Fibroblast of villous mesenchyme (primary cell): ENCODE measurements at places on chromosomes 7 and 10. TPM values are rescaled to one million over a fixed set of nuclear protein-coding genes. Genes with fewer than 3 reads are reported as not detected.

GRCh38 chr10:103504181-103504783, 10.8 kb downstream of the NEURL1 start:
- DNase-seq = peak; percentile 97

- DNase-seq = no peak
These were observed 53.8 kb downstream of the MCMBP start for GRCh38 chr10:119818889-119819270.

Gene FEZF1
- not detected in 2 replicates for total RNA-seq

GRCh38 chr7:100642534-100642907, 1.2 kb upstream of the TFR2 start:
- no peak for DNase-seq

DNA sequence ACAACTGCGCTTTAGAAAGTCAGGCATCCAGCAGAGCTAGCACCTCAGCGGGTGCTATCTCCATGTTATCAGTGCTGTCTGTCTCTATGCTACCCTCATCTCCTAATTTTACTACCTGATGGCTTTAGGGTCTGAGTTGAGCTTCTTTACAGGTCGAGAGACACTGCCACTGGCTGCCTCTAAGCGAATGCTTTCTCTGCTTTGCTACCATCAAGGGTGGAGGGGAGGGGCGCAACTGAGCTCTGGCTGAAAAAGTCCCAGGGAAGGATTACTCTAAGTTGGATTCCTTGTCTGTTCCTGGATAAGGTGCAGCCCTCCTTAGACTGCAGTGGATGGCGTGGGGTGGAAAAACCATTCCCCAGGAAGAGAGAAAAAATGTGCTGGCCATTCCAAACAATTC, 105.7 kb downstream of the CDK14 start:
- DNase-seq = no peak

- DNase-seq = peak; percentile 8
These were observed 500.4 kb downstream of the GFRA1 start for GRCh38 chr10:115772606-115773005.

DNA sequence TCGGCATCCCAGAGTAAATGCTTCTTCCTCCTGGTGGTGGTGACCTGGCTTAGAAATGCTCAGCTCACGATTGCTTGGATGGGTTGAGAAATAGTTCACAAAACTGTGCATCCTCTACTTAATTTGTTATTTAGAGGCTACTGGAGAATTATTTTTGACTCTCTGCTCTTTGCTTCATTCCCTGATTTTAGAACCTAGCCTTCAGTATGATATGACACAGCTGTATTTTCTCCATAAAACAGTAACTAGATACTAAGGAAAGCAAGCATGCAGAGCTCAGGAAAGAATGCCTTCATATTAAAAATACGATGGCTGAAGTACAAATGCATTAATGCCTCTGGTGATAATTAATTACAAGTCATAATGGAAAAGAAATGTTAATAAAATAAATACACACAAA, 602.0 kb upstream of the COBL start:
- no peak for DNase-seq

GRCh38 chr10:4981722-4982471, 18.7 kb downstream of the AKR1C1 start:
- DNase-seq = peak; percentile 67

GRCh38 chr7:82805527-82805960, 357.1 kb downstream of the PCLO start:
- peak; percentile 78 for DNase-seq

GRCh38 chr10:42654419-42654818, 16.0 kb upstream of the ZNF33B start:
- DNase-seq = no peak

DNA sequence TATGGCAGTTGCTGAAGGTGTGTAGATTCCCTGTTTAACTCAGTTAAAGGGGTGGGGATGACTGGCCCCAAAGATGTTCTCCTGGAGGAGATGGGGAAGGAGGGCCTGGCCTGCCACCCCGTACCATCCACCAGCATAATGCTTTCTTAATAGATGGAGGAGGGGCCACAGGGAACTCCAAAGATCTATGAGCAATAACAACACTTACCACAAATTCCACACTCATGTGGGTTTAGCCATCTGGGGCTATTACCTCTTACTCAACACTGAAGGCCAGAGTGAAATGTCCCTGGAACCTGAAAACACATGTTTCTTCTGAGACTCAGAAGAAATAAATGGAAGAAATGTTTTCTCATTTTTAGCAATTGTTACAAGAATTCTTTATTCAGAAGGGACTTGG, 259.0 kb downstream of the CXCL12 start:
- DNase-seq = peak; percentile 30

Gene STYXL1
- 31.2 and 35.4 TPM in 2 replicates for total RNA-seq

Gene WNT16
- under 0.01 and 0.32 TPM in 2 replicates for total RNA-seq

GRCh38 chr10:130024779-130025325, 60.8 kb upstream of the EBF3 start:
- DNase-seq = no peak

- peak; percentile 26 for DNase-seq
These were observed 5.0 kb downstream of the SEPTIN7 start for GRCh38 chr7:35805876-35806275.

Gene CFAP43
- under 0.01 TPM in 1 of 2 replicates, not detected in the other for total RNA-seq
